GM23338 (cell line): ENCODE measurements at places on chromosomes 7 and 10. TPM values are rescaled to one million over a fixed set of nuclear protein-coding genes. Genes with fewer than 3 reads are reported as not detected.

DNA sequence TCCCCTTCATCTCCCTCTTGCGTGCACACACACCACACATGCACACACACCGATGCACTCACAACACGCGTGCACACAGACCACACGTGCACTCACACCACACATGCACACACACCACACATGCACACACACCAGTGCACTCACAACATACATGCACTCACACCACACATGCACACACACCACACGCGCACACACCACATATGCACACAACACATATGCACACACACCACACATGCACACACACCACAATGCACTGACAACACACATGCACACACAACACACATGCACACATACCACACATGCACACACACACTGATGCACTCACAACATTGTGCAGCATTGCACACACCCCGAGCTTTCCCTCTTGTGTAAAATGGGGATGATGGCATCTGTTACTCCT, 68.1 kb downstream of the TRRAP start:
- H3K4me1 ChIP-seq: no peaks in the 10 kb centered on the region
- H3K36me3 ChIP-seq: peaks cover 40% of the 10 kb centered on the region
- no peaks in the 10 kb centered on the region for H3K27me3 ChIP-seq
- H3K27ac ChIP-seq: no peak overlapping the region

DNA sequence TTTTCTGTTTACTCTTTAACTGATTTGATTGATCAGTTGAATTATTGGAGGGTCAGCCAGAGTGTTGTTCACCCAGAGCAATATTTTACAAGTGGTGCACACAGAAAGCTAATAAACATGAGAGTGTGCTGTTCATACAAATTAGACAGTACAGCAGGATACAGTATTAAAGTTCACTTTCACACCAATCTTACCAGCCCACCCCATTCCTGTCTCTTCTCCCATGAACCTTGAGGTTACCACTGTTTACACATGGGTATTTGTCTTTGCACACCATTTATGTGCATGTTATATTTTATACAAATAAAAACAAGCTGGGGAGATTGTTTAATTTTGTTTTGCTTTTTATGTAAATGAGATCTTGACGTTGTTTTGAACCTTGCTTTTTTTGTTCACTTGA, 6.5 kb downstream of the CALU start:
- peaks cover 28% of the 10 kb centered on the region for H3K36me3 ChIP-seq
- DNase-seq: no peak
- no peak overlapping the region for H3K27ac ChIP-seq
- no peak overlapping the region for H3K4me3 ChIP-seq
- 0 out of 2 replicates have a peak, but pooled peaks cover 3% of the 10 kb centered on the region for H3K4me1 ChIP-seq

DNA sequence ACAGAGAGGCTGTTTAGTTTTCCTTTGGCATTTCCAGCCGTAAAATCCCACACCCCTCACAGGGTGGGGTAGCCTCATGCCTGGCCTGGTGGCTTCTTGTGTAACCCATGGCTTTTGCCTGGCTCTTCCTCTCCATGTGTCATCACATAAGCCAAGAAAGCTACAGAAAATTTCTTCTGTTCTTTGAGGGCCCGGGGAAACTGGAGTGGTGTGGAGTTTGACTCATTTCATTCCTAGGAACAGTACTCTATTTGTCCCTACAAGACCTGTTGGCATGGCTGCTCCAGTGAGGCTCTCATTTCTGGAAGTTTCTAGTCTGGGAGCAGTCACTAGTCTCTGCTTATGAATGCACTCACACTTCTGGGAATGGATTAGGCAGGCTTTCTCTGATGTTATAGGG, 523.9 kb downstream of the SUGCT start:
- no peaks in the 10 kb centered on the region for H3K36me3 ChIP-seq
- DNase-seq: no peak
- H3K27me3 ChIP-seq: no peaks in the 10 kb centered on the region
- no peak overlapping the region for H3K4me3 ChIP-seq
- no peaks in the 10 kb centered on the region for H3K4me1 ChIP-seq

- H3K27ac ChIP-seq: no peak overlapping the region
- H3K4me1 ChIP-seq: peaks cover 21% of the 10 kb centered on the region
- no peaks in the 10 kb centered on the region for H3K27me3 ChIP-seq
- H3K4me3 ChIP-seq: peak overlapping the region; percentile 81
- peaks cover 7% of the 10 kb centered on the region; the same call in 1 of the 2 replicates for H3K36me3 ChIP-seq
Observed at GRCh38 chr7:74173074-74173473, 1.1 kb upstream of the EIF4H start.

DNA sequence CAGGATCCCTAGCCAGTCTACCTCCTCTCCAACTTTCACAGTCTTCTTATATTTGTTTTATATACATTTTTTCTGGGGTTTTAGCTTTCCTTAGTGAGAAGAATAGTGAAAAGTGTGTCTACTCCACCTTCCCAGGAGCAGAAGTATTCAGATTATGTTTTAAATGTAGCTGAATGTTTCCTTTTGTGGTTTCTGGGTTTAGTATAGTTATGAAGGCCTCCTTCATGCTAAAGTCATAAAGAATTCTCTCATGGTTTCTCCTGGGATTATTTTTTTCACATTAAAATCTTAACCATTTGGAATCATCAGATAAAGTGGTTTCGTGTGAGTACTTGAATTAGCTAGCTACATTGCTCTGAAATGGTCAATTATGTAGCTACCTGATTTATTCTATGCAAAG, 50.9 kb downstream of the ANKMY2 start:
- H3K36me3 ChIP-seq: no peaks in the 10 kb centered on the region
- H3K27ac ChIP-seq: no peak overlapping the region

DNA sequence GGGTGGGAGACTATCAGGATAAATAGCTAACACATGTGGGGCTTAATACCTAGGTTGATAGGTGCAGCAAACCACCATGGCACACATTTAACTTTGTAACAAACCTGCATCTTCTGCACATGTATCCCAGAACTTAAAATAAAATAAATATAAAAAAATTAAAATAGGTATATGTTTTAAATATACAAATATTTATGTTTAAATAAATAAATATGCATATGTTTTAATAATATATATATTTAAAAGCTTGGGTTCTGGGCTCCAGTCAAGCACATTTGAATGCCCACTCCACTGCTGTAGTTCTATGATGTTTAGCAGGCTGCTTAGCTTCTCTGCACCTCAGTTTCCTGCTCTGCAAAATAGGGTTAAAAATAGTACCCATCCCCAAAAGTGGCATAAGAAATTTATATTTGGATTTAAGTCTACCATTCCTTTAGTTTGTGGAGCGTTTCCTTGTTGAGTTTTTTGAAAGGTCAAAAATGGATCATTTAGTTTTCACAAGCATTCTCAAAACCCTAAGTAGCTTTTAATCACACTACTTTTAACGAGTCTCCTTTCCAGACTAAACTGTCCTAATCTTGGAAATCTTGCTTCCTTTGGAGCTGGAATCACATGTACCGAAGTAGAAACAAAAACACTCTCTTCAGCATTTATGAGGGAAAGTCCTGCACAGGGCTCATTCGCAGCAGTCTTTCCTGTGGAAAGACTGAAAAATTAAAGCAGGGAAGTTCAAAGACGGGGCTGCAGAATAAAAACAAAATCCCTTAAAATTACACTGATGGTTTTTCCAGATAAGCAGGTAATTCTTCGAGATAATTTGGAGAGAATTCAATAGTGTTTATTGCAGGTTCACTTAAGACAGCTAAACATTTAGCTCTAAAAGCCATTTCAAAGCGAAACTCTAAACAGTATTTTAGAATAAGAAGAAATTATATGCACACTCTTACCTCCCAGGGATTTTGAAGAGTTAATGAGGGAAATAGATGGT, 111.7 kb upstream of the LYZL1 start:
- DNase-seq: no peak
- no peaks in the 10 kb centered on the region for H3K4me1 ChIP-seq
- no peak overlapping the region for H3K4me3 ChIP-seq
- H3K36me3 ChIP-seq: no peaks in the 10 kb centered on the region
- H3K27me3 ChIP-seq: no peaks in the 10 kb centered on the region
- no peak overlapping the region for H3K27ac ChIP-seq

- no peak for DNase-seq
- H3K4me1 ChIP-seq: no peaks in the 10 kb centered on the region
- no peak overlapping the region for H3K27ac ChIP-seq
- no peaks in the 10 kb centered on the region for H3K36me3 ChIP-seq
- H3K27me3 ChIP-seq: no peaks in the 10 kb centered on the region
Observed at GRCh38 chr7:83983606-83984005, 211.0 kb downstream of the SEMA3A start.

- H3K4me3 ChIP-seq: no peak overlapping the region
- H3K27ac ChIP-seq: no peak overlapping the region
- peaks cover 33% of the 10 kb centered on the region for H3K4me1 ChIP-seq
- no peak for DNase-seq
- no peaks in the 10 kb centered on the region for H3K36me3 ChIP-seq
- peaks cover 100% of the 10 kb centered on the region for H3K27me3 ChIP-seq
Observed at GRCh38 chr7:27145914-27146412, 1.6 kb downstream of the HOXA6 start.

GRCh38 chr10:131758062-131758938, 142.5 kb upstream of the PPP2R2D start:
- peaks cover 12% of the 10 kb centered on the region; the same call in 1 of the 2 replicates for H3K4me1 ChIP-seq
- H3K36me3 ChIP-seq: no peaks in the 10 kb centered on the region
- H3K27ac ChIP-seq: no peak overlapping the region
- no peaks in the 10 kb centered on the region for H3K27me3 ChIP-seq
- no peak for DNase-seq

GRCh38 chr7:113878394-113878992, 40.3 kb downstream of the PPP1R3A start:
- no peak overlapping the region for H3K27ac ChIP-seq
- H3K27me3 ChIP-seq: no peaks in the 10 kb centered on the region
- H3K4me1 ChIP-seq: no peaks in the 10 kb centered on the region
- no peak overlapping the region for H3K4me3 ChIP-seq
- H3K36me3 ChIP-seq: no peaks in the 10 kb centered on the region
- DNase-seq: no peak

- DNase-seq: no peak
- H3K27me3 ChIP-seq: no peaks in the 10 kb centered on the region
- H3K4me3 ChIP-seq: peak overlapping the region; percentile 98
- H3K36me3 ChIP-seq: peaks cover 38% of the 10 kb centered on the region
- peaks cover 14% of the 10 kb centered on the region for H3K4me1 ChIP-seq
- H3K27ac ChIP-seq: peak overlapping the region; percentile 95
Observed at GRCh38 chr7:44985900-44986217, 7.0 kb upstream of the MYO1G start.

- H3K27me3 ChIP-seq: no peaks in the 10 kb centered on the region
- H3K27ac ChIP-seq: no peak overlapping the region
- no peak overlapping the region for H3K4me3 ChIP-seq
- no peak for DNase-seq
- no peaks in the 10 kb centered on the region for H3K36me3 ChIP-seq
Observed at GRCh38 chr7:157708919-157709295, 372.1 kb downstream of the DNAJB6 start.

DNA sequence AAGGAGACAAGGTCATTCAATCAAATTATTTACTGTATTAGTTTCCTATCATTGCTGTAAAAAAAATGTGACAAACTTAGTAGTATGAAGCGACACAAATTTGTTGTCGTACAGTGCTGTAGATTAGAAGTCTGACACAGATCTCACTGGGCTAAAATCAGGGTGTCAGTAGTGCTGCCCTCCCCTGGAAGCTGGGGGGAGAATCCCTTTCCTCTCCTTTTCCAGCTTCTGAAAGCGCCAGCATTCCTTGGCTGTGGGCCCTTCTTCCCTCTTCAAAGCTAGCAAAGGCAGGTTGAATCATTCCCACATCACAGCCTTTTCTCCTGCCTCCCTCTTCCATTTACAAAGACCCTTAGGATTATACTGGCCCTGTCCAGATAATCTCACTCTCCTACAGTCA, 28.0 kb downstream of the VPS41 start:
- H3K36me3 ChIP-seq: no peaks in the 10 kb centered on the region
- H3K27me3 ChIP-seq: no peaks in the 10 kb centered on the region
- peaks cover 2% of the 10 kb centered on the region; the same call in 1 of the 2 replicates for H3K4me1 ChIP-seq

DNA sequence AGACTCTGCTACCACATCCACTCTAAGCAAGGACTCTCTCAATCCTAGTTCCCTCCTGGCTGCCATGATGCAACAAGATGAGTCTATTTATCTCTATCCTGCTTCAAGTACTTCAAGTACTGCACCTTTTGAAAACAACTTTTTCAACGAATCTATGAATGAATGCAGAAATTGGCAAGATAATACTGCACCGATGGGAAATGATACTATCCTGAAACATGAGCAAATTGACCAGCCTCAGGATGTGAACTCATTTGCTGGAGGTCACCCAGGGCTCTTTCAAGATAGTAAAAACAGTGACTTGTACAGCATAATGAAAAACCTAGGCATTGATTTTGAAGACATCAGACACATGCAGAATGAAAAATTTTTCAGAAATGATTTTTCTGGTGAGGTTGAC, 40.7 kb downstream of the AHR start:
- H3K27me3 ChIP-seq: no peaks in the 10 kb centered on the region
- no peak overlapping the region for H3K4me3 ChIP-seq
- H3K36me3 ChIP-seq: no peaks in the 10 kb centered on the region; the same call in 1 of the 2 replicates
- DNase-seq: no peak
- H3K4me1 ChIP-seq: peaks cover 16% of the 10 kb centered on the region; the same call in 1 of the 2 replicates

DNA sequence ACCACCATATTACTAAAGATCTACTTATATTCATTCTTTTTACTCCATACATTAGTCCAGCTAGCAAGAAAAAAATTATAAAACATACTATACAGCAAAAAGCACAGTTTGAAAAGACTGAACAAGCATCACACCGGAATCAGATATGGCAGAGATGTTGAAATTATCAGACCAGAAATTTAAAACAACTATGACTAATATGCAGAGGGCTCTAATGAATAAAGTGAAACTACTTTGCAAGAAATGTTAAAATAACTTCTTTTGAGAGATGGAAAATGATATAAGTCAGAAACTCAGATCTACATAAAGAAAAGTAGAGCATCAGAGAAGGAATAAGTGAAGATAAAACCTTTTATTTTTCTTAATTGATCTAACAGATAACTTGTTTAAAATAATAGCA, 50.9 kb downstream of the SGCE start:
- 0 out of 2 replicates have a peak, but pooled peaks cover 6% of the 10 kb centered on the region for H3K4me1 ChIP-seq
- no peaks in the 10 kb centered on the region for H3K36me3 ChIP-seq
- H3K4me3 ChIP-seq: no peak overlapping the region
- no peaks in the 10 kb centered on the region for H3K27me3 ChIP-seq

DNA sequence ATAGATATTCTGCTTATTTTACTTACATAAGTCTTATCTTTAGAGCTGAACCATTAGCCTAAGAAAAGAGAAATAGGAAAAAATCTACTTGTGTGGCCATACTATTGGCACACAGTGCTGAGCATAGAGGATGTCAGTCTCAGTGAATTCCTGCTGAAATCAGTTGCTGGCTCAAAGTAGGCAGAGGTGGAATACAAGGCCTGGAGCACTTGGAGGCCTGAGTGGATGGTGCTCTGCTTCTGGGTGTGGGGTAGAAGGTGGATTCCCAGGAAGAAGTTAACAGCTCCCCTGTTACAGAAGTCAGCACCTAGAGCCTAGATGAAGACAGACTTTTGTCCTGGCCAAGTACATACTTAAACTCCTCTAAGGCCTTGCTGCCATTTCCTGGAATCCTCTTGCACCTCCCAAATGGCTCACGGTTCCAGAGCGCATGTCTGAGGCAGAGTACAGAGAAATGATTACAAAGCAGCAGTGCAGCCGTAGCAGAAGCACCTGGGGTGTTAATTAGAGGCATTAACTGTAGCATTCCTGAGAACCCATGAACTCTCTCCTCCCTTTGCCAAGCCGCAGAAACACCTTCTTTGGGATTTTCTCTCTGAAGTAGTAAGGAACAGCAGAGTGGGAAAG, 18.0 kb upstream of the XPNPEP1 start:
- H3K27me3 ChIP-seq: no peaks in the 10 kb centered on the region
- no peaks in the 10 kb centered on the region for H3K36me3 ChIP-seq
- peak; percentile 11 for DNase-seq
- H3K4me1 ChIP-seq: no peaks in the 10 kb centered on the region

FXYD4 gene
- total RNA-seq: not detected in 2 replicates

EBF3 gene
- 0.23 and 0.49 TPM in 2 replicates for total RNA-seq

EGR2 gene
- total RNA-seq: 2.1 and 2.3 TPM in 2 replicates

PLAC9 gene
- total RNA-seq: 0.89 and 1.1 TPM in 2 replicates

SCIN gene
- 0.80 and 5.8 TPM in 2 replicates for total RNA-seq

CLCN1 gene
- 0.23 and 0.38 TPM in 2 replicates for total RNA-seq

YKT6 gene
- 94.5 and 114 TPM in 2 replicates for total RNA-seq

DENND10 gene
- total RNA-seq: 41.8 and 53.7 TPM in 2 replicates

MICALL2 gene
- 11.8 and 13.0 TPM in 2 replicates for total RNA-seq

DOCK4 gene
- total RNA-seq: 33.8 and 38.8 TPM in 2 replicates

PGAM2 gene
- 0.78 and 2.9 TPM in 2 replicates for total RNA-seq
